ENCODE measurements at places on chromosomes 16 and 17.

DNA sequence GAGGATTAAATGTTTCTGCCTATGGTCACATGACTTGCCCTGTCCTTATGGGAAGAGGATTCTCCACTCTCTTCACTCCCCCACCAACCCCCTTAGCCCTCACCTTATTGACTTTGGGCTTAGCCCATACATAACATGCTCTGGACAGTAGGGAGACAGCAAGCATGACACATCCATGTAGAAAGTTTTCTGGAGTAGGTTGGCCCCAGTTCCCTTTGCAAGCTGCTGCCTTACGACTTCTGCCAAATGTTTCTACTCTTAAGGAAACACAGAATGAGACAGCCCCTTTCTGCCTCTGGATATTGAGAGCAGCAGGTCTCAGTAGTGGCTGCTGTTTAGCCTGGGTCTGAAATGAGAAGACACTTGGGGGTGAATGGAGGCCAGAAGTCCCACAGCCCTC lies 282.2 kb downstream of the MAP2K6 start:
- DNase-seq, result no peak

DNA sequence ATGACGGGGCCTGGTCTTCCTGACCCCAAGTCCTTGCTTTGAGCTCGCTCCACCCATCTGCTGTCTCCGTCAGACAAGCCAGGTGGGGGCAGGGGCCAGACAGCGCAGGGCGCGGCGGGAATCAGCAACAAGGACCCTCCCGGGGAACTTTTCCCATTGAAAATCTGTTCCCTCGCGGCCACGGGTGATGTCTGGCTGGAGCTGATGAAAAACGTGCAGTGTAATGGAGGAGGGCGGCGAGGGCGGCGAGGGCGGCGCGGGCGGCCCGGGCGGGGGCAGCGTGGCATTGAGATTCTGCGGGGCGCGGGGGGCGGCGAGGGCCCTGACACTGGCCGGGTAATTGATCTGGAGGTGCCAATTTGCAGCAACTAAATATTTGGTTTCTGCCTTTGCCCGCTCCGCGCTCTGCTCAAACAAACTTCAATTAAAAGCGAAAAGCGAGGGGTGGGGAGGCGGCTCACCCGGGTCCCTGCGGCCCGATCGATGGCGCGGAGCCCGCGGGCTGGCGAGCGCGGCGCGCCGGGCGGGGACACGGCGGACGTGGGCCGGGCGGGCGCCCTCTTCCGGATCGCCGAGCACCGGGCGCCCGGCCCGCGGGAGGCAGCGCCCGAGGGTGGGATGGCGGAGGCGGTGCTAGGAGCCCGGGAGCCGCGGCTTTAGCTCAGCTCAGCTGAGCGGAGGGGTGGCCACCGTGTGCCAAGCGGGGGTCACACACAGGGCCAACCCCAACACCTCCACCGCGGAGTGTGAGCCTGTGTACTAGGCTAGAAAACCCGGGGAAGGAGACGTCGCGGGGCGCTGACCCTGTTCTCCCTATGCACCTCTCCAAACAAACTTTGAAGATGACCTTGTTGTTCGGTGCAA lies 32.4 kb downstream of the DCAKD start:
- DNase-seq, result no peak

DNA sequence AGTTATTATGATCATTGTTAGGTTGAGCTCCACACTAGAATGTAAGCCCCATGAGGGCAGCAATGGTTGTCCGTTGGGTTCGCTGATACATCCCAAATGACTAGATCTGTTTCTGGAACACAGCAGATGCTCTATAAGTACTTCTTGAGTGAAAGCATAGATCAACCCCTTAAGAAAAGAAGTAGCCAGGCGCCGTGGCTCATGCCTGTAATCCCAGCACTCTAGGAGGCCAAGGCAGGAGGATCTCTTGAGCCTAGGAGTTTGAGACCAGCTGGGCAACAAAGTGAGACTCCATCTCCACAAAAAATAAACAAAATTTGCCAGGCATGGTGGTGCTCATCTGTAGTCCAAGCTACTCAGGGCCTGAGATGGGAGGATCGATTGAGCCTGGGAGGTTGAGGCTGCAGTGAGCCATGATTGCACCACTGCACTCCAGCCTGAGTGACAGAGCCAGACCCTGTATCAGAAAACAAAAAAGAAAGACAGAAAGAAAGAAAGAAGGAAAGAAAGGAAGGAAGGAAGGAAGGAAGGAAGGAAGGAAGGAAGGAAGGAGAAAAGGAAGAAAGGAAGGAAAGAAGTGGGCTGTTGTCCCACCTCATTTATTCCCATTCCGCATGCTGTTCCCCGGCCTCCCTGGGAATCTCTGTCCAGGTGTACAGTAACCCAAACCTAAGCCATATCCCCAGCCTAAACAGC lies 54.4 kb upstream of the RPL38 start:
- no peak for DNase-seq

GRCh38 chr17:57567251-57567650 lies 177.8 kb downstream of the CCDC182 start:
- DNase-seq, result no peak

- DNase-seq, result no peak
Observed at GRCh38 chr17:39601758-39602532, 5.8 kb downstream of the NEUROD2 start.
